ENCODE measurements at places on chromosomes 5 and 9. TPM values are rescaled to one million over a fixed set of nuclear protein-coding genes. Genes with fewer than 3 reads are reported as not detected.

Gene FGD3
- total RNA-seq: not detected

Gene SERF1A
- 4.2 TPM for total RNA-seq

Gene CMYA5
- 2.0 TPM for total RNA-seq

Gene ECM2
- 1.5 TPM for total RNA-seq

Gene CFAP90
- total RNA-seq: not detected

Gene CCDC192
- total RNA-seq: not detected

Gene FGF10
- not detected for total RNA-seq

Gene NUTM2G
- not detected for total RNA-seq

Gene SPINK7
- not detected for total RNA-seq

Gene WNK2
- not detected for total RNA-seq

Gene DBH
- total RNA-seq: not detected

Gene NLN
- total RNA-seq: 15.8 TPM

Gene FST
- 70.2 TPM for total RNA-seq

Gene ANKRD20A1
- total RNA-seq: not detected

Gene DELE1
- total RNA-seq: 46.6 TPM

Gene KIF4B
- total RNA-seq: 0.14 TPM

Gene SLC34A3
- not detected for total RNA-seq

Gene CNTLN
- 9.8 TPM for total RNA-seq

Gene FAM151B
- total RNA-seq: 9.2 TPM

Gene PCDHB4
- total RNA-seq: not detected

Gene AP3B1
- 74.6 TPM for total RNA-seq

Gene ALAD
- total RNA-seq: 16.8 TPM

Gene ZBTB43
- 14.7 TPM for total RNA-seq

Gene INSL4
- total RNA-seq: not detected

Gene TEX48
- not detected for total RNA-seq

Gene PCDHGA10
- 14.0 TPM for total RNA-seq

Gene IL4
- total RNA-seq: not detected

Gene HSPB3
- total RNA-seq: 1.0 TPM

Gene LCN1
- total RNA-seq: not detected

Gene SLC6A7
- total RNA-seq: under 0.01 TPM

Data from placental pericyte (primary cell).